ENCODE measurements at places on chromosomes 3 and 15. TPM values are rescaled to one million over a fixed set of nuclear protein-coding genes. Genes with fewer than 3 reads are reported as not detected.

Gene NOX5
- total RNA-seq = not detected

GRCh38 chr3:126658584-126658983 is 3.7 kb upstream of the TXNRD3 start:
- DNase-seq = no peak

DNA sequence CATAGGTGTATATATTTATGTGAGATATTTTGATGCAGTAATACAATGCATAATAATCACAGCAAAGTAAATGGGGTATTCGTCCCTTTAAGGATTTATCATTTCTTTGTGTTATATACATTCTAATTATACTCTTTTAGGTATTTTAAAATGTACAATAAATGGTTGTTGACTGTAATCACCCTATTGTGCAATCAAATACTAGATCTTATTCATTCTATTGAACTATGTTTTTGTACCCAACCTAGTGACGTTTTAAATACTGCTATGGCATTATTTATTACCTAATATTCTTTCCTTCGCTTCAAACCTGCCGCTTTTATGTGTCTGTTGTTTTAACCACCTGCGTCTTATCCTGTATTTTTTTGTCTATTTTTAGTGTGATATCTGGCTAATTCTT is 132.4 kb downstream of the ADAMTSL3 start:
- DNase-seq = no peak

- DNase-seq = no peak
Measured at GRCh38 chr3:14277557-14277956, 98.9 kb downstream of the LSM3 start.

DNA sequence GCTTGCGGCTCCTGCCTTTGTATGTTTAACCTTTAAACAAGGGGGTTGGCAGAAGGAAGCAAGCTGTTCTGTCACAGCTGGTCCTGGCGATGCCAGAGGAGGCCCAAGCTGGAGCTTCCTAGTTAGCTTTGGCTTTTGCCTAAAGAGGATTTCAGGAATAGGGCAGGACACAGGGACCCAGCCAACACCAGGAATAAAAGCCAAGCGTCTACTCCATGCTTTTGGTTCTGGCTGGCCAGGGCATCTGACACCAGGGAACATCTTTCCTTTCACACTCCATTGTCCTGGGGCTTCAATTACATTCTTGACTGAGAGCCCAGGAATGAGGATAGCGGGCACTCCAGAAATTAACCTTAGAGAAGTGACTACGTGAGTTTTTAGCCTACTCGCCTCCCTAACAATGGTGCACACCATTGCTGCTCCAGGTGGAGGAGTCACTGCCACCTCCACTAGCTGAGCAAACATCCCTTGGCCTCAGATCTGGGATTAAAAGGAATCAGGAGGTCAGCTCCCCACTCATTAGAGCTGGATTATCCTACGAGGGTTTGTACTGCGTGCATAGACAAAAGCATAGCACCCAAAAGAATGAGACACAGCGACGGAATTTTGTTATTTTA is 38.2 kb downstream of the TPM1 start:
- DNase-seq = no peak

DNA sequence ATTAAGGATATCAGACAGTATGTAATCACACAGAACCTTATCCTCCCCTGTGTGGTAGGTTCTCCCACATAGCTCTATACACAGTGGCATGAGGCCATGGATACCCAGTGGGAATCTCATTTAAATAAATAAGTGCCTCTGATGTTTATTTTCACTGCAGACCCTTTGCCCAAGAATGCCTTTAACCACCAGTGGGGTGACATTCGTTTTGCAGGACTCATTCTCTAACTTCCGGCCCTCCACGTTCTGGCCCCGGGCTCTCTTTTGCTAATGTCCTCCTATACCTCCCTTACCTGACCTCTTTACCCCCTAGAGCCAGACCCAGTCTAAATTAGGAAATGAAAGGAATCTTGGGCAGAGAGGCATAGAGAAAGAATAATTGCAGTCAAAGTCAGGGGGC is 8.3 kb downstream of the CCDC80 start:
- no peak for DNase-seq

DNA sequence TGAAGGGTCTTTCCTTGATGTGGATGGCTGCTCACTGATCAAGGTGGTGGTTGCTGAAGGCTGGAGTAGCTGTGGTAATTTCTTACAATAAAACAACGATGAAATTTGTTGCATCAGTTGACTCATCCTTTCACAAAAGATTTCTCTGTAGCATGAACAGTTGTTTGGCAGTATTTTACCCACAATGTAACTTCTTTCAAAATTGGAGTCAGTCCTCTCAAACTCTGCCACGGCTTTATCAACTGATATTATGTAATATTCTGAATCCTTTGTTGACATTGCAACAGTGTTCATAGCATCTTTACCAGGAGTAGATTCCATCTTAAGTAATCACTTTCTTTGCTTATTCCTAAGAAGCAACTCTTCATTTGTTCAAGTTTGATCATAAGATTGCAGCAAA is 252.6 kb downstream of the UBE2E2 start:
- no peak for DNase-seq

GRCh38 chr15:66505430-66505811 is 295 bp downstream of the ZWILCH start:
- no peak for DNase-seq

- no peak for DNase-seq
Measured at GRCh38 chr3:37301980-37302708, 127.8 kb upstream of the LRRFIP2 start.
